NCI-H187 (cell line): ENCODE measurements at places on chromosomes 5 and 9.

DNA sequence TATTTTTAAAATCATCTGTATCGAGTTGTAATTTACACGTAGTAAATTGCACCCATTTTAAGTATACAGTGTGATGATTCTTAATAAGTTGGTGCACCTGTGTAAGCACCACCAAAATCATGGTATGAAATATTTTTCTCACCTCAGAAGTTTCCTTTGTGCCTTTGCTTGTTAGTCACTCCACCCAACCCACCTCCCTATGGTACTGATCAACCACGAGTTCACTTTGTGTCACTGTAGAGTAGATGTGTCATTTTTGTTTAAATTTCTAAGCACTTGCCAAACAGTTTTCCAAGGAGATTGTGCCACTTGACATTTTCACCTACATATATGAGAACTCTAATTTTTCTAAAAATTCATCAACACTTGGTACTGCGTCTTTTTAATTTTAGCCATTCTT lies 806.5 kb downstream of the TLR4 start:
- DNase-seq = no peak

- DNase-seq = no peak
These were observed 1495.2 kb downstream of the MAT2B start for GRCh38 chr5:165000479-165001190.

- no peak for DNase-seq
These were observed 27.6 kb downstream of the ZNF622 start for GRCh38 chr5:16437977-16438376.

- DNase-seq = no peak
These were observed 33.2 kb downstream of the CSF1R start for GRCh38 chr5:150052956-150053712.

DNA sequence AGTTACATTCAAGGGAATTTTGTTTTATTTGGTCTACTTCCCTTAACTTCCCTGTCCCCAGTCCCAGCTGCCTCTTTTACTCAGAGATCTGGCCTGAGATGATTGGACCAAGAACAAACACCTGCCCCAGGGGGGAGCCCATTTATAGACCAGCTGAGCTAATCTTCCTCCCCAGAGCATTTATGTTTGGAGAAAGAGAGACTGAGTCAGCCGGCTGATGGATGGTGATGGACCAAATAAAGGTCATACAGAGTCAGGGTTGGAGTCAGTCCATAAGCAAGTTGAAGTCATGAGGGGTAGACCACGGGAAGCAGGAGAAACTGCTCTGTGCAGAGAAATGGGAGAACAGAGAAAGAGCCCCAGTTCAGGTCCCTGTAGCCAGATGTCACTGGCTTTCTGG lies 77.7 kb downstream of the TMEM174 start:
- no peak for DNase-seq

GRCh38 chr5:149799119-149799623 lies 69.1 kb downstream of the PPARGC1B start:
- DNase-seq = no peak

GRCh38 chr9:130041648-130042405 lies 1.2 kb downstream of the FNBP1 start:
- no peak for DNase-seq

DNA sequence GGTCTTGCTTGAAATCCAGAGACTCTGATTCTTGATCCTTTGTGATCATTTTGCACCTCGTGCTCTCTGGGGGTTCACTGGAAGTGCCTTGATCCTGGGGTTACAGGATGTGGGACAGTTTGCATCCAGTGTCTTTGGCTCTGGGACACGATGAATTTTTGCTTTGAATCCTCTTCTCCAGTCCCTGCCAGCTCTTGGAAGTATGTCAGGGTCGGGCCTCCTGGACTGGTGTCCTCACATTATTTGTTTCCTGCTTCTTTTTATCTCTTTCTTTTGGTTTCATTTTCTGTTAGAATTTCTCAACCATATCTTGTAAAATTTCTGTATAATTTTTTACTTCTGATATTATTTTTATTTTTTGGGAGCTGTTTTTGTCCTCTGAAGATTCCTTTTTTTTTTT lies 34.2 kb downstream of the SECISBP2 start:
- DNase-seq = no peak

DNA sequence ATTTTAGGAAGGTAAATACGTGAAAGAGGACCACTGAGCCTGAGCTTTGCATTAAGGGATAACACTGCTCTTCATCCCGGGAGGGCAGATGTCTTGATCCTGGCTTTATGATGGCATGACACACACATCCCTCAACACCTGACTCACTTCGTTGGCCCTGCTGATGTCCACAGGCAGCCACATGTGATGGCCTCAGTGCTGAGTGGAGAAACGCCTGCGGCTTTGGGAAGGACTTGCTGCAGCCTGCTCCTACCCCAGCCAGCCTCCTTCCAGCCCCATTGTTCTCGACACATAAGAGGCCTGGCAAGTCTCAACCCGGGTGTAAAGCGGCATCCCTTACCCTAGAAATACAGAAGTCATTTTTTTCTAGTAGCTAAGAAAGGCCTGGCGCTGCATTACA lies 169.0 kb downstream of the SYK start:
- no peak for DNase-seq

- no peak for DNase-seq
These were observed 298.8 kb downstream of the NR2F1-AS1 start for GRCh38 chr5:93281980-93282772.

GRCh38 chr5:57417971-57418370 lies 64.6 kb downstream of the ACTBL2 start:
- DNase-seq = no peak

DNA sequence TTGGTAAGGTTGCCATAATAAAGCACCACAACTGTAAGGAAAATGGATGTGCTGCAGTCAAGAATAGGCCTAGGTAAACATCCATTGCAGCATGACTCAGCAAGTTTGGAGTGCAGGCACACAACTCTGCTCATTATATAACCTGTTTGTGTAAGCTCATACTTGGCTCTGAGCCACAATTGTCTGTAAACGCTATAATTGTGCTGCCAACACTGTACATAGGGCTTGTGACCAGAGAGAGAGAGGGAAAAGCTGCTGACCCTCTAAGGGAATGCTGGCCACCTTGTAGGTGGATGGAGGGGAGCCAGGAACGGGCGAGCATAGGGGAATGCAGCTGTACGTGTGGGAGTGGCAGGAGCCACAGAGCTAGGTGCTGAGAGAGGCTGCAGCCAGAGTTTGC lies 2186.5 kb upstream of the ACO1 start:
- DNase-seq = no peak

- DNase-seq = no peak
These were observed 707 bp upstream of the RIMOC1 start for GRCh38 chr5:41903382-41903891.

GRCh38 chr5:9654886-9655285 lies 24.7 kb upstream of the TAS2R1 start:
- DNase-seq = no peak

- no peak for DNase-seq
These were observed 249.7 kb downstream of the ARHGAP26 start for GRCh38 chr5:143019614-143020515.

GRCh38 chr5:129903466-129904101 lies 681 bp upstream of the CHSY3 start:
- DNase-seq = no peak

DNA sequence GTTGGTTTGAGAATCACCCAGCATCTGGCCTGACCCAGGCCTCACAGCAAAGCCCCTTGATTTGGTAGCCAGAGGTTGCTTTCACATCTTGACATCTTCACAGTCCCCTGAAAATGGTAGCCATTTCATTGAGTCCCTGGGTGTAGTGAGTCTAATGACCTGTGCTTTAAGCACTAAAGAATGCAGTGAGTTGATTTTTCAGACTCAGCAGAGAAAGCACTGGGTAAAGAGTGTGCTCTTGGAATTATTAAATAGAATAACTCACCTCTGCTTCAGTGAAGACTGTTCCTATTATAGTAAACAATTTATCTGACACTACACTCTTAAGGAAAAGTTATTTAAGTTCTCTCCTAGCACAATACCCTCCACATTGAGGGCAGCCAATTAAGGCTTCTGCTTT lies 56.2 kb downstream of the PTCD2 start:
- no peak for DNase-seq

- DNase-seq = no peak
These were observed 3.9 kb upstream of the LMX1B start for GRCh38 chr9:126609711-126610388.

DNA sequence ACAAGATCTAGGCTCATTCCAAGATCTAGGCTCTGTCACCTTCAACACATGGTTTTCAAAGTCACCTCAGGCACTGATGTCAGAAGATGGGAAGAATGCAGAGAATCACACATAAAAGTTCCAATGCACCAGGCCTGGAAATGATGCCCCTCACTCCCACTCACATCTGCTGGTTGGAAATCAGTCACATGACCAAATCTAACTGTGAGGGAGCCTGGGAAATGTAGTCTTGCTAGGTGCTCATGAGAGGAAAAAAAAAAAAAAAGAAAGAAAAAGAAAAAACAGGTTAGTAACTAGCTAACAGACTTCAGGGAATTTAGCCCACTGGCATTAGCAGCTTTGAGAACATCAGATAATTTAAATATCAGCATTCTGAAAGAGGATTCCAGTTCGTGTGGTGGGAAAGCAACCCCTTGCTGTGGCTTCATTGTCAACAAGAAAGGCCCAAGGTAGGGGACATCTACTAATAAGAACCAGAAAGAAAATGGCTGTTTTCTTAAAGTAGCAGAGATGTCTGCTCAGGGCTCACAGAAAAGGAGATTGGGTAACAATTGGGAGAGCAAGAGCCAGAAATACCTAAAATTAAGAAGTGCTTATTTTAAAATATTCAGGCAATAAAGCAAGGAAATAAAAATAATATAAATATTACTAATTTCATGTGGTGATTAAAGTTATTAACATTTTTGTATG lies 614.3 kb downstream of the ACTL7B start:
- no peak for DNase-seq

DNA sequence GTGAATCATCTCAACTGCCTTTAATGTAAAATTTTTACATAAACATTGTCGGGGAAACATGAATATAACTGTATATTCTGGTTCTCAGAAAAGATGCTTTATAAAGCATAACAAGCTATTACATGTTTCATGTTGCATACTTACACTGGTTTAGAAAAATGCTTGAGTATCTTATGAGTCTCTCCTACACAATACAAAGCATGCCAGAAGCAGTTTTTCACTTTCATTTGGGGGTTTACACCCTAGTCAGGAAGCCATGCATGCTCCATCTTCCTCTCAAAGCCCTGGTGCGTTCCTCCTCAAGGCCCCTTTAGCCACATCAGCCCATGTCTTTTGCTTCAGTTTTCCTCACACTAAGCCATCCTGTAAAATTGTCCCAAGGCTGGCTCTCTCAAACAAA lies 22.8 kb downstream of the ELAVL2 start:
- no peak for DNase-seq

GRCh38 chr5:43729846-43730478 lies 127.0 kb downstream of the NNT start:
- DNase-seq = no peak

DNA sequence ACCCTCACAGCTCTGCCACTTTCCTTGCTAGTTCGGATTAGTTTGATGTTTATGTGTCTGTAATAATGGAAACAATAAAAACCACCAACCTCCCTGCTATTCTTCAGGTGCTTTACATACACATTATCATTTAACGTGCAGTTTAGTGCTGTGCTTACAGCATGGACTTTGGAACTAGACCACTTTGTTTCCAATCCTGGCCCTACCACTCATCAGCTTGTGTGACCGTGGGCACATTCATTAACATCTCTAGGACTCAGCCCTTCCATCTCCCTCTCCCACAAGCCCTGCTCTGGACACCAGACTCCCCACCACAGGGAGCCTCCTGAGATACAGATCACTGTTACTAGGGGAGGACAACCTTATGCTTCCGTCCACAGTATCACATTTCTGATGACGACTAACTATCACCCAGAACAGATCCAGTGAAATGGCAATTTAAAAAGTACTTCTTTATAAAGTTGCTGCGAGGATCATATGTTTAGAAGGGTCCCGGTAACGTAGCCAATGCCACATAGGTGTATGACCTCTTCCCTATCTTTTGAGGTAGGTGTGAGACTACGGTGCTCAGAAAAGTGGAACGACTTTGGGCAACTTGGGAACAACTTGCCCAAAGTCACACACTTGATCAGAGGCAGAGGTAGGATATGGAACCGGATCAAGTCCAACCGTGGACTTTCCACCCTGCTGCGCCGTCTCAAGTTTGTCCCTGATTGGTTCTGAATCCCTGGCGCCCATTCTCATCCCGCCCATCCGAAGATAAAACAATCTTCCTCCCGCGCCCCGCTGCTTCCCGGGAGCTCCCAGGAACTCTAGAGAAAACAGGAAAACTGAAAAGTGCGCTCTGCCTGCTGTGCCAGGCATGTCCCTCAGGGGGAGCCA lies 132.4 kb upstream of the NIPBL start:
- DNase-seq = no peak

DNA sequence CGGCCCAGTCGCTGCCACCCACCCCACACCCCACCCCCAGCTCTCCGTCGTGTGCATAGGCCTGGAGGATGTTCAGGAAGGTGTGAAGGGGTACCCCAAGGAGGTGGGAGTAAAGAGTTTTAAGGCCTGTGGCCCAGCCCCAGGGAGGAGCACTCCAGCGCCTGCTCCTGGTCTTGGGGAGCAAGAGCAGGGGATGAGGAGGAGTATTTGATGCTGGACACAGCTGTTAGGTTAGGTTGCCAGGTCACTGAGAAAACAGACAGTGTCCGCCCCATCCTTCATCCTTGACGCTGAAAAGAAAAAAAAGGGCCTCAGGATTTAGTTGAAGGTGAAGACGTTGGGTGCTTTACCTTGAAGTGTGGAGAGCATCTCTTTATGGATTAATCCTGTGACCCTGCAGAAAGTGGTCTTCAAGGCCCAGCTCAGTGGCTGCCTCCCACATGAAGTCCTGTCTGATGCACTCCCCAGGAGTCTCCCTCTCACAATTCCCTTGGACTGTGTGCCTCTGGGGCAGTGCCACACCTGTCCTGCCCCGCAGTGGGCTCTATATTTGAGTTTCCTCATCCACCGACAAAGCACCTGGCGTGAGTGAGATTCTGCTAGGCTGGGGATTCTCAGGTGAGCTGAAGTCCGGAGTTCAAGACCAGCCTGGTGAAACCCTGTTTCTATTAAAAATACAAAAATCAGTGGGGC lies 101.8 kb downstream of the SPRY4 start:
- no peak for DNase-seq

GRCh38 chr9:122261469-122261881 lies 3.2 kb downstream of the RBM18 start:
- DNase-seq = peak; percentile 47

- DNase-seq = no peak
These were observed 22.7 kb upstream of the SVEP1 start for GRCh38 chr9:110602281-110602680.

DNA sequence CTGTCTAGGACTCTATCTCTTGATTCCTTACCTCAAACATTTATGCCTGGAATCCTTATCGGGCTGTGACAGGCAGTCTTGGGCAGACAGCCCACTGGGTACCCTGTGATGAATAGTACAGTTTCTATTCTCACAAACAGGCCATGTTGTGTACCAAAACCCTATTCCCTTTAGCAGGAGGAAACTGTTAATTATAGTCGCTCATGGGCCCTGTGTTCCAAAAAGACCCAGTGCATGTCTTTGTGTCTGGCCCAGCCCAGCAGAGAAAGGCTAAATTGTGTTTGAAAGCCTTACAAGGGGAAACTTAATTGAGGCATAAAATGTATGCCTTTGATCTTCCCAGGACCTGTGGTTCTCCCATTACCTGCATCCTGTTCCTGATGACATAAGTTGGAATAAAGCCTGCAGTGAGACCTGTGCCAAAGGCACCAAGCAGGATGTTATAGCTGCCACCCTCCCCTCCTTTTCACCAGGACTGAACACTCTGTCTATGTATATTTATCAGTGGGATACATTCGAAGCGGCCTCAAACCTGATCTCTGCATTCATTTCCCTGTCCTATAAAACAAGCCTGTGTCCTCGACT lies 43.3 kb downstream of the TLR4 start:
- DNase-seq = no peak
